Right renal cortex interstitium (tissue), 3 donors: ENCODE measurements at places on chromosomes 5 and 9. TPM values are rescaled to one million over a fixed set of nuclear protein-coding genes. Genes with fewer than 3 reads are reported as not detected.

Gene TMEM252
- 6.4 TPM for polyA plus RNA-seq

Gene EIF4E1B
- polyA plus RNA-seq = not detected

Gene FBP1
- 51.3 TPM for polyA plus RNA-seq

DNA sequence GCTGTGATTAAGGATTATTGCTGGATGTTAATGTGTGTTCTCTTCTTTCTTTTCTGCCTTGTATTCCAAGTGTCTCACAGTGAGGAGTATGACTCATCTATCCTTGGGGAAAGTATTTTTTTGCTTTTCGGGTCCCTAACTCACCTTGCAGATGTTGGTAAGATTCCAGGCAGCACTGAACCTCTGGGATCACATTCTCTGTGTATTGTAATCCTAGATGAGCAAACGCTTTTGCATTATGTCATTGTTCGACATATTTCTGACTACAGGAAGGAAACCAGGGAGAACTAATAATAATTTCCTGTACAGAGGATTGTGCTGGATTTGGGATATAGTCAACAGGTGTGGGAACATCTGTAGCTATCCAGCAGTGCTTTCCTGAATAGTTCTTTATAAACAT is 246.1 kb upstream of the TUT7 start:
- DNase-seq = no peak

DNA sequence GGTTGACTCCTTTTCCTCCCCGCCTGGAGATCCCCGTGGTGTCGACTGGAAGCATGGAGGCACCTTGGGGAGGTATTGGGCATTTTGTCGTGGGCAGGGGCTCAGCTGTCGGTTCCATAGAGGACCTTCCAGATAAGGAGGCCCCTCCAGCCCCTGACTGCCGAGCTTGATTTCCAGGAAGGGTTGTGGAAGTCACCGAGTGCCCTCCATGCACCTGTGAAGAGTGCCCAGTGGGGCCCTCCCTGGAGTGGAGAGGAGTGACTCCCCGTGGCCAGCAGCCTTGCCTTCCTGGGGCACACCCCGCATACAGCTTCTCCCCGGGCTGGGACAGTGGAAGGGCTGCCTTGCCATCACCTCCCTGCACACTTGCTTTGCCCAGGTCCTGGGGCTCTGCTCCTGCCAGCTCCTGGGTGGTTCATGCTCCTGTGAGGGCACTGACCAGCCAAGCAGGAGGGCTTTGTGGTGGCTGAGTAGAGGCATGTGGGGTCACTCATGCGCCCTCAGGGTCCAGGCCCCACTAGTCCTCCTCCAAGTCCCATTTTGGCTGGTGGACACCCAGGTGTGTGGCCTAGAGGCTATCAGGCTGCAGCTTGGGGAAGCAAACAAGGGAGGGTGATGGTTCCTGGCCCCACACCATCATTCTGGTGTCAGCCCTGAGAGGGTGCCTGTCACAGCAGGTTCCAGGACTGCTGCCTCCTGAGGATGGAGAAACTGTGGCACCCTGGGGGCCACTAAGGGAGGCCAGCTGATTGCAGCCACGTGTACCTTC is 133.0 kb downstream of the WNK2 start:
- DNase-seq = no peak
